ENCODE measurements at places on chromosomes 11 and 22.

DNA sequence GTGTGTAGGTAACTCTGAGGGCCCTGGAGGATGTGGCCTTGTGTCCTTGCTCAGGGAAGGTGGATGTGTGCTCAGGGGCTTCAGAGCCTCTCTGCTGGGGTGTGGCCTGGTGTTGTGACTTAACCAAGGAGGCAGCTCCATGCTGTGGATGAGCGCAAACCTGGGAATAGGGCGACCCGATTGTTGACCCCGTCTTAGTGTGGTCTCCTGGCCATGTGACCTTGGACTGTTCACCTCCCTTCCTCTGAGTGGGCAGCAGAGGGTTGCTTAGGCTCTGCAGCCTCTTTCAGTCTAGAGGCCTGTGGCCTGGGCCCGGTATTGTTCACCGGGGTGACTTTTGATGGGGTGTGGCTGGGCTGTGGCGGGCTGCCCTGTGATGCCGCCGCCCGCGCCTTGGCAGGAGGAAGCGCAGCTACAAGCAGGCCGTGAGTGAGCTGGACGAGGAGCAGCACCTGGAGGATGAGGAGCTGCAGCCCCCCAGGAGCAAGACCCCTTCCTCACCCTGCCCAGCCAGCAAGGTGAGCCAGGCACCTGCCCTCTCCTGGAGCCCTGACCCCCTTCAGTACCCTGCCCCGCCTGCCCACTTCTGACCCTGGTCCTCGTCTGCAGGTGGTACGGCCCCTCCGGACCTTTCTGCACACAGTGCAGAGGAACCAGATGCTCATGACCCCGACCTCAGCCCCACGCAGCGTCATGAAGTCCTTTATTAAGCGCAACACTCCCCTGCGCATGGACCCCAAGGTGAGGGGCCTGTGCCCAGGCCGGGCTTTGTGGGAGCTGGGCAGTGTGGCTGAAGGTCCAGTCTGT, 16.7 kb downstream of the INCENP start:
- H3K27me3 ChIP-seq, result no peaks in the 10 kb centered on the region
- peaks cover 4% of the 10 kb centered on the region for H3K36me3 ChIP-seq
- no peaks in the 10 kb centered on the region for H3K4me1 ChIP-seq

DNA sequence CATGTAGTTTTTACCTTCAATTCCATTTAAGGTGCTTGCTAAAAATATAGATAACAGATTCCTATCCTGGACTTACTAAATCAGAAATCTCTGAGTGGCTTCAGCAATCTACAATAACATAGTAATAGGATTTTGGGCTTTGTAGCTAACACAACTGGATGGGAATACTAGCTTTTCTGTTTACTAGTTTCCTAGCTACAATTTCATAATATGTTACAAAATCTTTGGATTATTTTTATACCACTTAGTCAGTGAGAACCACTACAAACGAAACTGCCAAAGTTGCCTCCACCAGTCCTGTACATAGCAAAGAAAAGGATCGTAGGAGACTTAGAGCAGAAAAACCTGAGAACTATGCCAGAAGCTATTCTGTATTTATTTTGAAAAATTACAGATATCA, 87.7 kb upstream of the ANO3 start:
- H3K4me1 ChIP-seq, result no peaks in the 10 kb centered on the region
- no peak for DNase-seq
- no peak overlapping the region for H3K27ac ChIP-seq
- H3K27me3 ChIP-seq, result no peaks in the 10 kb centered on the region

GRCh38 chr11:3102641-3102921, 45.4 kb upstream of the CARS1 start:
- H3K4me1 ChIP-seq, result no peaks in the 10 kb centered on the region
- H3K36me3 ChIP-seq, result no peaks in the 10 kb centered on the region
- no peak overlapping the region for H3K27ac ChIP-seq
- H3K27me3 ChIP-seq, result no peaks in the 10 kb centered on the region
- no peak overlapping the region for H3K4me3 ChIP-seq

DNA sequence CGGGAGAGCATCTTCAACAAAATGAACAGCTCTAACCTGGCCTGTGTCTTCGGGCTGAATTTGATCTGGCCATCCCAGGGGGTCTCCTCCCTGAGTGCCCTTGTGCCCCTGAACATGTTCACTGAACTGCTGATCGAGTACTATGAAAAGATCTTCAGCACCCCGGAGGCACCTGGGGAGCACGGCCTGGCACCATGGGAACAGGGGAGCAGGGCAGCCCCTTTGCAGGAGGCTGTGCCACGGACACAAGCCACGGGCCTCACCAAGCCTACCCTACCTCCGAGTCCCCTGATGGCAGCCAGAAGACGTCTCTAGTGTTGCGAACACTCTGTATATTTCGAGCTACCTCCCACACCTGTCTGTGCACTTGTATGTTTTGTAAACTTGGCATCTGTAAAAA, 109.9 kb downstream of the ARHGAP8 start:
- no peak overlapping the region for H3K27ac ChIP-seq
- no peak for DNase-seq
- no peaks in the 10 kb centered on the region for H3K4me1 ChIP-seq
- no peak overlapping the region for H3K4me3 ChIP-seq
- H3K36me3 ChIP-seq, result no peaks in the 10 kb centered on the region

GRCh38 chr11:108253176-108253575, 30.3 kb downstream of the ATM start:
- H3K4me1 ChIP-seq, result no peaks in the 10 kb centered on the region
- H3K36me3 ChIP-seq, result peaks cover 16% of the 10 kb centered on the region
- H3K4me3 ChIP-seq, result no peak overlapping the region
- no peaks in the 10 kb centered on the region for H3K27me3 ChIP-seq
- no peak overlapping the region for H3K27ac ChIP-seq

DNA sequence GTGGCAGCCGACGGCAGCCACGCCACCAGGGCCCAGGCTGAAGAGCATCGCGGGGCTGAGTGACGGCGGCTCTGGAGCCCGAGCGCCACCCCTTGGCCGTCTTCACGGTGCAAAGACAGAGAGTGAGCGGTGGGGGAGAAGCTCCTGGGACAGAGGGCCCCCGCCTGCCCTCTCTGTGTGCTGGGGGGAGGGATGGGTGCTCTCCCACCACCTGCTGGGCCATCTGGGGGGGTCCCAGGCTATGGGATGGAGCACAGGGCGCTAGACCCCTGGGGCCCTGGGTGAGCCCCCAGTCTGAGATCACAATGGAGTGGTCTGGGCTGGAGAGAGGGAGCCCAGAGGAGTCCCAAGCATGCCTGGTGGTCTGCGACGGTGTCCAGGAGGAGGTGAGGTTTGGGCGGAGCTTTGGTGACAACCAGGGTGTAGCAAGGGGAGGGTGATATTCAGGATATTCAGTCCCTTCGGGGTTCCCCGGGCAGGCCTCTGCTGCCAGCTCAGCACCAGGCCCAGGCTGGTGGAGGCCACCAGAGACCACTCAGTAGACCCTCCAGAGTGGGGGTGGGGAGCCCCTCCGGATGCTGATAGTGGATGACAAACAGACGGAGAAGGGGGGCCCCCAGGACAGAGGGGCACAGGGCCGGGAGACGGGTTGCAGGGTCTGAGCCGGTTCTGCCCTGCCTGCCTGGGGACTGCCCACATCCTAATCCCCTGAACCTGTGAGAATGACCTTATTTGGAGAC, 78.1 kb upstream of the PRR5 start:
- H3K4me1 ChIP-seq, result no peaks in the 10 kb centered on the region
- no peak overlapping the region for H3K27ac ChIP-seq
- peaks cover 7% of the 10 kb centered on the region for H3K27me3 ChIP-seq
- H3K4me3 ChIP-seq, result no peak overlapping the region
- no peak for DNase-seq

GRCh38 chr11:115166820-115167219, 337.4 kb downstream of the CADM1 start:
- DNase-seq, result no peak
- H3K4me3 ChIP-seq, result no peak overlapping the region
- H3K36me3 ChIP-seq, result no peaks in the 10 kb centered on the region
- no peaks in the 10 kb centered on the region for H3K27me3 ChIP-seq
- H3K4me1 ChIP-seq, result no peaks in the 10 kb centered on the region

- H3K27ac ChIP-seq, result no peak overlapping the region
- no peak overlapping the region for H3K4me3 ChIP-seq
- peaks cover 14% of the 10 kb centered on the region for H3K4me1 ChIP-seq
- H3K36me3 ChIP-seq, result no peaks in the 10 kb centered on the region
- no peaks in the 10 kb centered on the region for H3K27me3 ChIP-seq
These were observed 2.8 kb downstream of the MAP3K11 start for GRCh38 chr11:65611028-65611757.

- no peak overlapping the region for H3K27ac ChIP-seq
- peak; percentile 68 for DNase-seq
- peaks cover 8% of the 10 kb centered on the region for H3K4me1 ChIP-seq
These were observed 58.1 kb downstream of the CHRDL2 start for GRCh38 chr11:74672956-74673692.

DNA sequence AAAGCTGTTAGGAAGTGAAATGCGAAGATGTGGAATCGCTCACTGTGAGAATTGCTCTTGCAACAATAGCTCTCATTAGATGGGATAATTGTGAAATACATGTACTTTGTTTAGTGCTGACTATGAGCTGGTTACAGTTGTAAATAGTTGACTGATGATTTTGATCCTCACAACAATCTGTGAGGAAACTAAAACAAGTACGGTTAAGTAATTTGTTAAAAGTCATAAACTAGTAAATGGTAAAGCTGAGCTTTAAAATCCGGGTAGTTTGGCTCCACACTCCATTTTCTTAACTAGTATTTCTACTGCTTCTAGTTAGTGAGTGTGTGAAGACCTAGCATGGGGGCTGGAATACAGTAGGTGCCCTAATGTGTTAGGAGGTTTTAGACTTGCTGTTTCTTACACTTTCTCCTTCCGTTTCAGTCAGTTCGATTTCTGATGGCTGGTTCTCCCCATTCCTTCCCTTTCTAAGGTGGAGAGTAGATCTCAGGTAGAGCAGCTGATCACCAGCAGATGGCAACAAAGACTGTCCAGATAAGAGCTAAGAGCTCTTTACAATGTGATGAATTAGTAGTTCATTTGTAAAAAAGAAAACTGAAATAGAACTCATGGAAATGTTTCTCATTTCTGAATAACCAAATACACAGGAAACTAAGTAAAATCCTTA, 16.3 kb upstream of the CYP2R1 start:
- H3K27ac ChIP-seq, result no peak overlapping the region
- H3K27me3 ChIP-seq, result no peaks in the 10 kb centered on the region
- no peak for DNase-seq
- H3K36me3 ChIP-seq, result no peaks in the 10 kb centered on the region

DNA sequence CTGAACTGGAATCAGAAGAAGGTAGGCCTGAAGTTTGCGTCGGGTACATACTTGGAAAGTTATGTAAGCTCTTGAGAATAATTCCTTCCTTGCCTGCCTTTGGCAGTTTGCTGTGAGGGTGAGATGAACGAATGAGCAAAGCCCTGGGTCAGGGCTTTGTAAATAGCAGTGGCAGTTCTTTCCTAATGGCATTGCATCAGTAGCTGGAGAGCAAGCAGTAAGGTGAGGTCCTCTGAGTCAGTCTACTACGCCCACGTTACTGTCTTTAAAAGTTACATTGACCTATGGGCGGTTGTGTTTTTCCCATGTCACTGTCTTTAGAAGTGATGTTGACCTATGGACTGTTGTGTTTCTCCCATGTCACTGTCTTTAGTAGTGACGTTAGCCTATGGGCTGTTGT, 179.1 kb upstream of the E2F8 start:
- no peaks in the 10 kb centered on the region for H3K36me3 ChIP-seq
- H3K4me3 ChIP-seq, result no peak overlapping the region
- DNase-seq, result no peak
- H3K27ac ChIP-seq, result no peak overlapping the region
- no peaks in the 10 kb centered on the region for H3K4me1 ChIP-seq
- H3K27me3 ChIP-seq, result no peaks in the 10 kb centered on the region

DNA sequence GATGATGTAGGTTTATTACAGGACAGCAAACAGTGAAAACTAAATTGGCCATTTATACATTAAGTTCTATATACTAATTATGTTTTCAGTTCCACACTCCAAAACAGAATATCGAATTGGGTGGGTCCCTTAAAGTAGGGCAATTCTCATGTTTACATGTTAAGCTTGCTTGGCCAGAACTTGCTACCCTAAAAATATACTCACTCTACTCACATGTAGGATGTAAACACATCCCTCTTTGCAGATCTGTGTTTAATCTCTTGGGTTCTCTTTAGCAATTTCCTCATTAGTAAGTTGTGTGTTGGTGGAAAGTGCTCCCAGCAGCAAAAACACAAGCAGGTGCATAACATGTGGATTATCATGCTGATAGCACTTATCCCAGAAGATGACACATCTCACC, 22.6 kb upstream of the DDX6 start:
- no peaks in the 10 kb centered on the region for H3K4me1 ChIP-seq
- H3K36me3 ChIP-seq, result no peaks in the 10 kb centered on the region
- no peak for DNase-seq
- H3K27me3 ChIP-seq, result no peaks in the 10 kb centered on the region

DNA sequence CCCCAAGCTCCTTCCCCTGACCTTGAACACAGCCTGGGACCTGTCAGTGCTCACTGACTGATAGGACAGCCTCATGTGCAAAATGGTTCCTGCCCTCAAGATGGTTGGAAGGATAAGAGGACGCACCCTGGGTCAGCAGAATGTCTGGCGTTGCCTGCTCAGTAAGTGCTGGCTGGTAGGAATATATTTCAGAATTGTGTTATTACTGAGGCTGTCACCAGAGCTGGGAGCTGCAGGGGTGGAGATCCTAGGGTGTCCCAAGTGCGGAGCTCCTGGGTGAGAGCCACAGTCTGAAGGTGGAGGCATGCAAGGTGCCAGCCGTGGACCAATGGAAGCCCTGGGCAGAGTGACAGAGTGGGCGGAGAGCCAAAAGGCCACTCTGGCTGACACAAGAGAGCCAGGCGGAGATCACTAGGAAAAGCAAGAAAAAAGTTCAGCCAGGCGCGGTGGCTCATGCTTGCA, 1.0 kb upstream of the SEC14L4 start:
- H3K27me3 ChIP-seq, result no peaks in the 10 kb centered on the region
- H3K27ac ChIP-seq, result no peak overlapping the region
- H3K4me3 ChIP-seq, result no peak overlapping the region
- H3K36me3 ChIP-seq, result no peaks in the 10 kb centered on the region

DNA sequence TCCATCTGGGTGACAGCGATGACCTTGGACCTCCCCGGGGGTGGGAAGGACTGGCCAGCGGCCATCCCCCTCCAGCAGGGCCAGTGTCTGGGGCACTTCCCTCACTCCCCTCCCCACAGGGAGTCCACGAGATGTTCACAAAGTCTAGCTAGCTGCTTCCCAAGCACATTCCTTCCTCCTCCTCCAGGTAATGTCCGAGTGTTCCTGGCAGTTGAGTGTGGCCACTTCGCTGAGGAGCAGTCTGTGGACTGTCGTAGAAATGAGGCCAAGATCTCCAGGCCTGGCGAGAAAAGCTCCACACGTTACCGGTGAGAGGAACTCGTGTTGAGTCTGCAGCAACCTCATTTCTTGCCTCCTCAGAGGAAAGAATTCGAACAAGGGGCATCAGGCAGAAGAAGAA, 425.5 kb downstream of the BRD1 start:
- DNase-seq, result no peak
- no peaks in the 10 kb centered on the region for H3K27me3 ChIP-seq
- H3K4me1 ChIP-seq, result no peaks in the 10 kb centered on the region
- H3K27ac ChIP-seq, result no peak overlapping the region
- no peaks in the 10 kb centered on the region for H3K36me3 ChIP-seq

All from pancreas (tissue), 10 donors.